ENCODE measurements at places on chromosomes 16 and 17.

GRCh38 chr16:89135971-89136765 is 35.4 kb upstream of the CDH15 start:
- no peak for DNase-seq

DNA sequence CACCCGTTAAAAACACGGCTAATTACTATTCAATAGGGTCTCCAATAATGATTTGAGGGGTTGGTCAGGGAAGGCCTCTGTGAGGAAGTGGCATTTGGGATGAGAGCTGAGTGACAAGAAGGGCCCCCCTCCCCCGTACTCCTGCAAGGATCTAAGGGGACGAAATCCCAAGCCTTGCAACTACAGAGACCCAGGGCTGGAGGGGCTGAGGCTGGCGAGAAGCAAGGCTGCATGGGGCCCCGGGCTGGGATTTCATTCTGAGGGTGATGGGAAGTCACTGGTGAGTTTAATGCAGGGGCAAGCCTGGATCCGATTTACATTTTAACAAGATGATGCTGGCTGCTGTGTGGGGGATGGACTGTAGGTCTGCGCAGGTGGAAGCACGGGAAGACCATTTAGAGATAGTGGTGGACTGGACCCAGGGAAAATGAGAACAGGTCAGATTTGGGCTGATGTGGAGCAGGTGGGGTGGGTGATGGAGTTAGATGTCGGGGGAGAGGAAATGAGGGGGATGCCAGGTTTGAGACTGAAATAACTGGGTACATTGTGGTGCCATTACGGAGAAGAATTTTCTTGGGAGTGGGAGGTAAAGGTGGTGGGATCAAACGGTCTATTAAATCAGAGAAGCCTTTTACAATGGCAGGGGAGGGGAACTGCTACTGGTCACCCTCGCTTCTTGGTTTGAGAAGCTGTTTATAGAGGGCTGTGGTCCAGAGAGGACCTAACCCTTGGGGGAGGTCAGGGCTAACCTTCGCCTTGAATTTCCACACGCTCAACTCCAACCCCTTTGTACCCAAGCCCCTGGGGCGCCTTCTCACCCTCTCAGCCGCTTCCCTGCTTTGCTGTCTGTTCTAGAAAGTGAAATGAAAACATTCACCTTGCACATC is 932 bp upstream of the MYBBP1A start:
- no peak for DNase-seq

- no peak for DNase-seq
Observed at GRCh38 chr17:32933881-32934280, 5.9 kb downstream of the TMEM98 start.

GRCh38 chr17:48471817-48472410 is 41.9 kb upstream of the SKAP1 start:
- DNase-seq, result no peak

GRCh38 chr17:35498448-35499178 is 38.9 kb downstream of the SLFN12L start:
- no peak for DNase-seq

GRCh38 chr17:72030067-72030899 is 90.5 kb upstream of the SOX9 start:
- no peak for DNase-seq

DNA sequence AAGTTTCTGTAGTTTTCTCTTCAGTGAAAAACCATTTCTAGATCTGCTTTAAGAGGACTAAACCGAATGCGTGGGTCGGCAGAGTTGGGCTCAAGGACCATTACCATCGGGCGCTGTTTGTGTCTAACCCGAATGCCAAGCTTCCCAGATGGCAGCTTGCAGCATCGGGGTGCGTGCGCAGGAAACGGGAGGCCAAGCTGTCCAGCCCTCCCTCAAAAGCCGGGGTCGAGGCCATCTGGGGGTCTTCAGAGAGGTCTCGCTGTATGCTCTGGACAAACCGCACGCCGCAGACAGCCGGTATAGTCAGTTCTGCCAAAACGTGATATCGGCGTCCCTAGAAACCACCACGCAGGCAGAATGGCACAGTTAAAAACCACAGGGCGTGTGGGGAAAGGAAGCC is 178.8 kb downstream of the BANP start:
- DNase-seq, result no peak

- no peak for DNase-seq
Observed at GRCh38 chr17:69625474-69625873, 211.0 kb downstream of the MAP2K6 start.

DNA sequence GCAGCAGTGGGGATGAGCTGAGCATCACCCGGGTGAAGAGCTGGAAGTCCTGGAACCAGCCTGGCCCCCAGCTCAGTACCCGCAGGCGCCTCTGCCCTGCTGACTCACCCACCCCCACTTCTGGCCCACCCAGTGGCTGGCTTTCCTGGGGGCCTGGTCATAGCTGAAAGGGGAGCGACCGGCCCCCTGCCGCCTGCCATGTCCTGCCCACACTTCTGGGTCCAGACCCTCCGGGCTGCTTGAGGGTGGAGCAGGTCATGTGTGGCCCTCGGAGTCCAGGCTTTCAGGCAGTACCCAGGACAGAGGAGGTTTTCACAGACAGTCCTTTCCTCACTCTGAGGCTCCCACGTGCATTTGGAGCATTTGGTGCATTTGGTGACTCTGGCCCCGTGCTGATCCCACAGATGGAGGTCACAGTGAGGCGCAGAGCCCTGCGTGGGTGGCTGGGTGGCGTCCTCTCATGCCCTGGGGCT is 7.1 kb upstream of the PIEZO1 start:
- DNase-seq, result no peak

- no peak for DNase-seq
Observed at GRCh38 chr17:79754370-79754769, 23.6 kb upstream of the CBX2 start.

GRCh38 chr16:53433509-53433908 is 762 bp upstream of the RBL2 start:
- DNase-seq, result no peak

- no peak for DNase-seq
Observed at GRCh38 chr16:49183911-49184310, 97.7 kb downstream of the CBLN1 start.

GRCh38 chr16:7369204-7369603 is 36.6 kb downstream of the RBFOX1 start:
- DNase-seq, result no peak

DNA sequence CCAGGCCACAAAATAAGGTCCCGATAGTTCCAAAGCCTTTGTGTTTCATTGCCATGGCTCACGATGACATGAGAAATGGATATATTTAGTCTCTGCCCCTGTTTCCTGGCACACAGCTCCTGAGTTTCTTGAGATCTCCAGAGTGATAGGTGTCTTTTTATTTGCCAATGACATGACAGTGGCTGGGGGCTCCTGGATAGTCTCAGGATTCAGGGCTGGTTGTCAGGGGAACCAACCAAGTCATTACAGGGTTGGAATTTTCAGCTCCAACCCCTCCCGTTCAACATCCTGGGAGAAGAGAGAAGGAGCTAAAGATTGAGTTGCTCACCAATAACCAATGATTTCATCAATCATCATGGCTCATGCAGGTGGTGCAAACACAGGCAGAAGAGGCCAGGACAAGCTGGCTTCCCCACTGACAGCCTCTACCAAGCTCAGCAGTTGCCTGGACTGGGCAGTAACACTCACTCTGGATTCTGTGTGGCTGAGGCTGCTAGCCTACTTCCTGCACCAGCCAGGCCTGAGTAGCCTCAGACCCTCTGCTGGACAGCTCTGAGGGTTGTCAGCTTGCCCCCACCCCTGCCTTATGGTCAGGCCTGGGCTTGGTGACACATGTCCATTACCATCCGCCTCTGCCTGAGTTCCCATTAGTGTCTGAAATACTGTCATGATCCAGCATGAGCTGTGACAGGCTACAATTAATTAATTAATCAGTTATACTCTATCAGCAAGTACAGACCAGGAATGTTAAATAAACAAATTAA is 534.4 kb upstream of the CDH5 start:
- DNase-seq, result no peak

GRCh38 chr16:88902744-88903143 is 36.3 kb upstream of the PABPN1L start:
- no peak for DNase-seq

- DNase-seq, result no peak
Observed at GRCh38 chr16:30656974-30657865, 1.0 kb upstream of the FBRS start.

GRCh38 chr16:80601182-80601581 is 60.4 kb downstream of the DYNLRB2 start:
- DNase-seq, result no peak

GRCh38 chr17:17647524-17648178 is 33.6 kb upstream of the RAI1 start:
- no peak for DNase-seq

DNA sequence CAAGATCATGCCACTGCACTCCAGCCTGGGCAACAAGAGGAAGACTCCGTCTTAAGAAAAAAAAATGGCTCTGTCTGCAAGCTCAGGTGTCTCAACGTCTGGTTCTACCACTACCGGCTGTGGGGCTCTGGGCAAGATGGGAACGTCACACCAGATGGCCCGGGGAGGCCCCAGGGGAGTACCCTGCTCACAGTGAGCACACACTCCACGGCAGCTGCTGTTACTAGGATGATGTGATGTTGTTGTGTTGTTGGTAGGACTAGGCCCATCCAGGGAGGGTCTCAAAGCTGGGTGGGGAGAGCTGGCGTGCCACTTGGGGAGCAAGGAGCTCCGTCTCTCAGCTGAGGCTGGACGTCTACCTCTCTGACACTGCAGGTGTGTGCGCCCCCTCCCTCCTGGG is 9.4 kb upstream of the NPTX1 start:
- DNase-seq, result no peak

GRCh38 chr17:35666070-35666469 is 65.4 kb upstream of the RASL10B start:
- DNase-seq, result no peak

GRCh38 chr17:65173284-65173793 is 36.2 kb downstream of the RGS9 start:
- DNase-seq, result no peak

- DNase-seq, result no peak
Observed at GRCh38 chr17:45680360-45680759, 103.8 kb upstream of the CRHR1 start.

DNA sequence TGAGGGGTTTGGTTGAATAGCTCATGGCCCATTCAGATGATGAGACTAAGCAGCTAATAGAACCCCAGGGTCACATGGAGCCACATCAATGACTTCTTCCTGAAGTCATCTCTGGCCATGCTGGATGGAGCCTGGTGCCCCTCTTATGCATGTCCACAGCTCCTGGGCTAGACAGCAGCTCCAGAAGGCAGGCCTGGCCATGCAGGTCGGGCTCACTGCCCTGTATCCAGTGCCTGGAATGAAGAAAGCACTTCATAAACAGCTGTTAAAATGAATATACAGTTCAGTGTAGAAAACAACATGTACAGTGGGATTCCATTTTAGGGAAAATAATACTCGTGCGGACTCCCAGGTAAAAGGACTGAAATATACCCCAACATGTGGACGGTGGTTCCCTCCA is 73.9 kb downstream of the GNAO1 start:
- DNase-seq, result no peak

GRCh38 chr17:68600931-68601564 is at the start of gene FAM20A:
FAM20A (minus strand) TSS chr17:68601367; CDS start chr17:68600666, 701 bp downstream.
- DNase-seq, result no peak
